Activated CD4-positive, alpha-beta memory T cell treated with anti-CD3 and anti-CD28 coated beads, Interleukin-2, amount 10 ng/mL, durations not matched to agents 7 days and 5 days (primary cell): ENCODE measurements at places on chromosomes 5 and 9. TPM values are rescaled to one million over a fixed set of nuclear protein-coding genes. Genes with fewer than 3 reads are reported as not detected.

Gene TMEM171
- total RNA-seq: not detected

Gene SPATA31D4
- not detected for total RNA-seq

DNA sequence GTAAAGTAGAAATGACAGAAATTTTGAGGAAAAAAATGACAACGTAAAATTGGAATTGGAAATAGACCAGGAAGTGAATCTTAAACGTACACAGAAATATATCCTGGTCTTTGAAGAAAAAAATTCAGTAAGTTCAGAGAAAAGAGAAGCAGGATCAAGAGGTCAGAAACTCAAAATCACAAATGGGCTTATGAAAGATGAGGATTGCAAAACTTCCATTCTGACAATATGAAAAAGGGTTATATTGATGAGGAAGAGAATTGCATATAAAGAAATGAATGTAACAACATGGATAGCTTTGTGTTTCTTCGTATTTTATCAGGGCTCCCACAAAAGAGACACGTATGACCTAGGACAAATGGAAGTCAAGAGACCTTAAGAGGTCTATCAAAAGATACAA lies 58.1 kb downstream of the OXCT1 start:
- DNase-seq: no peak

- no peak for DNase-seq
These were observed 25.3 kb upstream of the CEP72 start for GRCh38 chr5:586751-587285.

DNA sequence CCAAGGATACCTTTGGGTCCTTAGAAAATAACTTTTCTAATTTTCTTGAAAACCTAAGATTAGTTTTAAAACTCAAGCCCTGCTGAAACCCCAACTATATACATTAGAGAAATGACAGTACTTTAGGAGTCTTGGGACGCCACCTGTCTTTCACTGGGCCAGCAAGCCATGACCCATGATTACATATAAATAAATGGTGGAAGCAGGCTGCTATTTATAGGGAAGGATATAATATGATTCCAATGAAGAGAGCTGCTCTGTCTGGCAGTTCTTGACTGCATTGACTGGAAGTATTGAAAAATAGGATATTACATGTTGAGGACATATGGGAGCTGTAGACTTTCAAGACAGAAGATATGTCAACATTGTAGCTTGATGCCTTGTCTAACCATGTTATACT lies 7.3 kb downstream of the JMY start:
- DNase-seq: no peak

GRCh38 chr9:93593144-93593658 lies 16.8 kb downstream of the PHF2 start:
- DNase-seq: no peak

GRCh38 chr5:105730982-105731381 lies 1939.8 kb downstream of the EFNA5 start:
- no peak for DNase-seq
